ENCODE measurements at places on chromosomes 3 and 15.

GRCh38 chr3:107718547-107718946 is 195.8 kb downstream of the BBX start:
- DNase-seq: no peak

GRCh38 chr3:44880284-44880683 is 5.9 kb downstream of the TGM4 start:
- DNase-seq: no peak

DNA sequence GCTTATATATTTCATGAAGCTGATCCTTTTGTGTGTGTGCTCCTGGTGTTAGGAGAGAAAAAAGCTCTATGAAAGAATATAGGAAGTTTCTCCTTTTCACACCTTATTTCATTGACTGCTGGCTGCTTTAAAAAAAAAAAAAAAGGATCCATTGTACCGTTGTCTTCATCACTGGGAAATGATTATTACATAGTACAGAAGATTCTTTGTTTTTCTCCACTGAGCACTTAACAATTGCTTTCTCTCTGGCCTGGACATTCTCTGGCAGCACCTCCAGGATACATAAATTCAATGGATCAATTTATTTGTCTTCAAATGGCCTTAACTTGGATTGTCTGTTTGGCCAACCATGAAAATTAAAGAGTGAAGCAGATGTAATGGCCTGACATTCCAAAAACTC is 37.2 kb downstream of the DPH3 start:
- no peak for DNase-seq

DNA sequence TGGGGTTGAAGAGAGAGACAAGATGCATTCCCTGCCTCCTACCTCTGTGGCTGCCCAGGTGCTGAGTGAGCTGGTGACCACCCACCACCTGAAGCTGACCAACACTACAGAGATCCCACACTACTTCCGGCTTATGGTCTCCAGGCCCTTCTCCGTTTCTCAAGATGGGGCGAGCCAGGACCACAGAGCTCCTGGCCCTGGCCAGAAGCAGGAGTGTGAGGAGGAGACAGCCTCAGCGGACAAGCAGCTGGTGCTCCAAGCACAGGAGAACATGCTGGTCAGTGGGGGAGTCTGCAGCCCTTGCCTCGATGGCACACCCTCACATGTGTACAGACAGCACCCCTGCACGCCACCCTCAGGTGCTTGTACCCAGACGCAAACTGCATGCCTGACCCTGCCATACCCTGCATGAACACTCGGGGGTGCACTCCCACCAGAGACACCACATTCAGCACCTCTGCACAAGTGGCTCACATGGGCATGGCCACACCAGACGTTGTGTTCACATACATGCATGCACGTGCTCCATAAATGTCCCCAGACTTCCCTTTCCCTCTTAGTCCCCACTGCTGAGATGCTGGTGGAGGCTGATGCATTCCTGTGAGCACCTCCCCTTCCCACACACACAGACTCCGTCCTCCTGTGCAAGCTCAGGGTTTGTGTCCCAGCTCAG is 19.0 kb downstream of the ACAA1 start:
- DNase-seq: peak; percentile 30
